ENCODE measurements at places on chromosomes 12 and 14.

GRCh38 chr12:122238861-122239260 is 13.0 kb upstream of the DIABLO start:
- DNase-seq, result no peak

DNA sequence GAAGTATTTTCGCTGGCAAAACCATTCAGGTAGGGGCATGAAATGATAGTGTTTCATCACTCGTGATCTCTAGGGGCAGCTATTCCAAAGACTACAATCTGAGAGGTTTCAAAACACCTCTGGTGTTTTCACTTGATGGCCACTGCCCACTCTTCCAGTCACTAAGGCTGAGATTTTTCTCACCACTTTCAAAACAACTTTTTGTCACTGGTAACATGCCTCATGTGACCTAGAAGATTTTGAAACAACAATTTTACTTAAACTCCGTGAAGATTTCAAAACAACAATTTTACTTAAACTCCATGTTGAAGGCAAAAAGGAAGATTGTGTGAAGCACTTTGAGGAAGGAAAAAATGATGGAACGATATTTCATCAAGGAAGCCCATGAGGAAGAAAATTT is 1.2 kb upstream of the IRAK3 start:
- no peak for DNase-seq

- DNase-seq, result no peak
Observed at GRCh38 chr14:90467501-90467900, 70.7 kb downstream of the CALM1 start.

DNA sequence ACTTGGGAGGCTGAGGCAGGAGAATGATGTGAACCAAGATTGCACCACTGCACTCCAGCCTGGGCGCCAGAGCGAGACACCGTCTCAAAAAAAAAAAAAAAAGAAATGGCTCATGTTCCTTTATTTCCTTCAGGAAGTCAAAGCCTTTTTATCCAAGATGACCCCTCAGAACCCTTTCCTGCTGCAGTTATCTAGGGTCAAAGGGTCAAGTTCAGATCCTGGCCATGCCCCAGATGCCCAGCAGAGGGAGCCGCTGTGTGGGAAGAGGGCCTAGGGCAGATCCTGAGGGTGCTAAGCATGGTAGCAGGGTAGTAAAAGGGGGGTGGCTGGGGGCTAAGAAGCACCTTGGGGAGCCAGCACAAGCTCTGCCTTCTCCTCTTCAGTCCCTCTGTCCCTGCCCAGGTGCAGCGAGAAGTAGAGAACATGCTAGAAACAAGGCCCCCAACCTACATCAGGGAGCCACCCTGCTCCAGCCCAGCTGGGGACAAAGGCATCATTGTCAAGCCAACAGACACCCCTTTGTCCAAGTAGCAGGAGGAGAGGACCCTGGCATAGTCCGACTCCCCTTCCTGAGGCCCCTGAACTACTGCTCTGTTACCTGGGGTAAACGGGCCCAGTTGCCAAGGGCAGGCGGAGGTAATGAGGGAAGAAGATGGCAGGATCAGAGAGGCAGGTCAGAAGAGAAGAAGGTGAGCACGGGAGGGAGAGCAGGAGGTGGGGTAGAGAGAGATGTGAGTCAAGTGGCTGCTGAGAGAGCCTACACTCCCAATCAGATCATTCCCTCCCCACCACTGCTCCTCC is 6.5 kb downstream of the NFE2 start:
- DNase-seq, result no peak

DNA sequence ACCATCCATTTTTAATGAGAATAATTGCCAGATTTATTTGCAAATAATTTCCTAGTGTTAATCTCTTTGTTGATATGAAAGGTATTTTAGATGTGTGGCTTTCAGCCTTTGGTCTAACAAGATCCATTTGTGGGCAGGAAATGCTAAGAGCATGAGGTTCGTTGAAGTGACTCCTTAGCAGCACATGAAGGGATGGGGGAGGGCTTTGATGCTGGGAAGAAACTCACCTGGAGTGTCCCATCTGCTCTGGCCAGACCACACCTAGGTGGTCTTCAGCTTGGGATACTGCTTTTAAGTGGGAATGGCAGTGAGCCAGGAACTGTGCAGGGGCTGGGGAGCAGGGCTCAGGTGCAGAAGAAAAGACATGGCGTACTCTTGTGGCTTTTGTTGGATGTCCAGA is 13.6 kb downstream of the SFSWAP start:
- DNase-seq, result no peak

DNA sequence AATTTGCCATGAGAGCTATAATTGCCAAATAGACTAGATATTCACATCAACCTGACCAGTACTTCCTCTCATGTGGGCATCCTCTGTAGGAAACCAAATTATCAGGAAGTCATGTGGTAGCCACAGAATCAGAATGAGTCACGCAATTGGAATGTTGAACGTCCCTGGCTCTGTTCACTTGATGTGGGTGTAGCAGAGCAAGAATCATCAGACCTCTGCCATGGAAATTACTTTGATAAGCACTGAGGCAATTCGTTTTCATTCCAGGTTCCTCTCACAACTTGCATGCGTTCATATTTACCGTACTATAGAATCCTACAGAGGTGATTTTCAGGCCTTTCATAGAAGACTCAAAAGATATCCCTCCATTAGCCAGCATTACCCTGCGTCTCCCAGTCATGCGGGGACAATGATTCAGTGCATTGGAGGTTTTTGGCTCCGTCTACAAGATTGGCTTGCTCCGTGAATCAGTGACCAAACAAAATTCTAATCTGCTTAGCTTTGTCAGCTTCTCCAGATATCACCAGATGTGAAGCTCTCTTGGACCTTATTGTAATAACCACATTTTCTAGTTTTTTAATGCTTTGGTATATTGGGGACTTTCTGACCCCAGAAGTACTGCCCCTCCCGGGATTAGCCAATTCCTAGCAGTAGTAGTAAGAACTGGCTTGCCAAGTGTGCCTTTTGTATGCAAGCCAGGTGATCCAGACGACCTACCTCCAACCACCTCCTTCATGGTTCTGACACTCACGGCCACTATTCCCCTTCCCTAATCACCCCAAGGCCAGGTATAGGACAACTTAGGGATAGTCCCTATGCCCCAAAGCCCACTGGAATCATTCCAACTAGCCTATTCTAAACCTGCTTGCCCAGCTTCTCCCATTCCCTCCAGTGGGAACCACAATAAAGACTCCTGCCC is 133.4 kb downstream of the KICS2 start:
- DNase-seq, result peak; percentile 95

- no peak for DNase-seq
Observed at GRCh38 chr12:95611676-95612309, 60.5 kb upstream of the USP44 start.

GRCh38 chr12:10645910-10646309 is 27.9 kb downstream of the STYK1 start:
- DNase-seq, result no peak

Measured in fibroblast of upper back skin (primary cell).